ENCODE measurements at places on chromosomes 13 and 19. TPM values are rescaled to one million over a fixed set of nuclear protein-coding genes. Genes with fewer than 3 reads are reported as not detected.

DNA sequence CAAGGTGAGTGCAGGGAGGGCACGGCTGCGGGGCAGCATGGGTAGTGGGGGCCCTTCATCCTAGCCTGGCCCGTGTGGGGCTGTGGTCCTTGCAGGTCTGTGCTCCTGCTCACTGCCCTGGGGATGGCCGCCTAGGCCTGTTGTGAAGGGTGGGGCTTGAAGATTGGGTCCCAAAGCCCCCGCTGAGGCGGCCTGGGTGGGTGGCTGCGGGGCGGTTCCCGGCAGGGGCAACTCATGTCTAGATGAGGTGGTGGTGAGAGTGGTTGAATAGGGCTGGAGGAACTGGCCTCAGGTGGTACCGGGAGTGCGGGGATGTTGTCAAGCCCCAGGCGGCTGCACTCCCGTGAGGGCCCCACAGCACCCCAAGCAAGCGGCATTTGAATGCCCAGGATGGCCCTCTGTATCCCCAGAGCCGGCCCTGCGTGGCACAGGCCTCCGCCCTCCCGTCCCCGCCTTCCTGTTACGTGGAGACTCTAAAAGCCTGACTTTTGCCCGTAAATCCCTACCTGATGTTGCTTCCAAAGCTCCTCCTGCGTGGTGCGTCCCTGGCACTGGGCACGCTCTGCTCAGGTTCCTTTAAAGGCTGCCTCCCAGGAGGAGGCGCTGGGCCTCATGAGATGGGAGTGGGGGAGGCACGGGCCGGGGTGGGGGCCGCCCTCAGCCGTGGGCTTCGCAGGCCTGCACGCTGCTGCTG, 15.0 kb downstream of the SPPL2B start:
- no peak for ATAC-seq

- ATAC-seq: peak; percentile 48
Measured at GRCh38 chr19:29858000-29858596, 46.3 kb downstream of the CCNE1 start.

GRCh38 chr13:43816401-43816889, 29.7 kb upstream of the ENOX1 start:
- no peak for ATAC-seq

DNA sequence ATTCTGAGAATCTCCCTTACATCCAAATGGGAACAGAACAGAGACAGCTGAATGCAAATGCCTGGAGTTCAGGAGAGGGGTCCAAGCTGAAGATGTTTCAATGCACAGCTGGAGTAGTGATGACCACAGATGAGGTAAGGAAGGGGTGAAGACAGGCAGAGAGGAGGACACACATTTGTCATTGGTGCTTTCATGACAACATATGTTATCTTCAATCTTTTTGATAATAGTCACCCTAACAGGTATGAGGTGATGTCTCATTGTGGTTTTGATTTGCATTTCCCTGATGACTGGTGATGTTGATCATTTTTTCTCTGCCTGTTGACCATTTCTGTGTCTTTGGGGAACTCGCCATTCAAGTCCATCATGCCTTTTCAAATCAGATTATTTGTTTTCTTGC, 19.2 kb downstream of the SIGLEC7 start:
- ATAC-seq: no peak

- ATAC-seq: no peak
Measured at GRCh38 chr13:37118016-37118415, 12.6 kb upstream of the CSNK1A1L start.

- ATAC-seq: no peak
Measured at GRCh38 chr13:59801107-59801880, 362.4 kb downstream of the DIAPH3 start.

DNA sequence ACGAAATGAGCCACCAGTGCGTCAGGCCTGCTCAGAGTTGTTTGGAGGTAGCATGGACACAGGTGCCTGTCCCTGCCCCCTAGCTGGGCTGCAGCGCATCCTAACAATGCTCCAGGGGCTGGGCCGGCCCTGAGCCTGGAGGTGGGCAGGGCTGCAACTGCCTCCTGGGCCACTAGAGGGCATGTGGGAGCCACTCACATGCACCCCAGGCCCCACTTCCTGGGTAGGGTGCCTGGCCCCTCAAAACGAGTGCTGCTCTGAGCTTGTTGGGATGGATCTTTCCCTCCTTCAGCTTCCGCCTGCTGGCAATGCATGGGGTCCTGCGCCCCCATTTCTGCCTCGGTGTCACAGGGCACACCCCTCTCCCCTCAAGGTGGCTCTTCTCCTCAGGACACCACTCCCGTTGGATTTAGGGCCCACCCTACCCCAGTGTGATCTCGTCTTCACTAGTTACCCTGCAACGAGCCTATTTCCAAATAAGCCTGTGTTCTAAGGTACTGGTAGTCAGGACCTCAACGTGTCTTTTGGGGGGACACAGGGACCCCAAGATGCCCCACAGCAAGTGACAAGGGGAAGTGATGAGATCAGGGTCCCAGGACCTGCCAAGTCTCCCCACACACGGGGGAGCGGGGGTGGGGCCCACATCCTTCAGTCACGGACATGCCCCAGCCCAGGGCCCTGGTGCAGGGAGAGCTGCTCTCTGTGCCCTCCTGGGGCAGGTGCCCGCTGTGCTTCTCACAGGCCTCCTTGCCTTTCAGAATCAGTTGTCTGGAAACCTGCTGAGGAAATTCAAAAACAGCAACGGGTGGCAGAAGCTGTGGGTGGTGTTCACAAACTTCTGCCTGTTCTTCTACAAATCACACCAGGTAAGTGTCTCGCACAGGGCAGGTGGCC, 131.3 kb downstream of the STK24 start:
- ATAC-seq: peak; percentile 87

DNA sequence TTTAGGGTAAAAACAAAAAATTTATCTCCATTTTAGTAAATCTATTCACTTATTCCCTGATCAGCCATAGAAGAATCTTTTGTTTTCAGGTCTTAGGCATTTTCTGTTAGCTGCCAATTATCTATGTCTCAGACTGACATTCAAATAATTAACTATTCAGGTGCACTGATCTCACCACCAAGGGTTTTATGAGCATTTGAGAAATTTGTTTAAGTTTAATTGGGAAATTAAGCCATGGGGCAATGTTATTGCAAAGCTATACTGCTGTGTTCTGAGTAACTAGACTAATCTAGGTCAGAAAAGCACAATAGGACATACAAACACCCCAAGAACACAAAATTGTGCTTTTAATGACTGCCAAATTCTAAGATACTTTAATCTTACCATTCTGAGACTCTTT, 210.7 kb upstream of the EDNRB start:
- no peak for ATAC-seq

DNA sequence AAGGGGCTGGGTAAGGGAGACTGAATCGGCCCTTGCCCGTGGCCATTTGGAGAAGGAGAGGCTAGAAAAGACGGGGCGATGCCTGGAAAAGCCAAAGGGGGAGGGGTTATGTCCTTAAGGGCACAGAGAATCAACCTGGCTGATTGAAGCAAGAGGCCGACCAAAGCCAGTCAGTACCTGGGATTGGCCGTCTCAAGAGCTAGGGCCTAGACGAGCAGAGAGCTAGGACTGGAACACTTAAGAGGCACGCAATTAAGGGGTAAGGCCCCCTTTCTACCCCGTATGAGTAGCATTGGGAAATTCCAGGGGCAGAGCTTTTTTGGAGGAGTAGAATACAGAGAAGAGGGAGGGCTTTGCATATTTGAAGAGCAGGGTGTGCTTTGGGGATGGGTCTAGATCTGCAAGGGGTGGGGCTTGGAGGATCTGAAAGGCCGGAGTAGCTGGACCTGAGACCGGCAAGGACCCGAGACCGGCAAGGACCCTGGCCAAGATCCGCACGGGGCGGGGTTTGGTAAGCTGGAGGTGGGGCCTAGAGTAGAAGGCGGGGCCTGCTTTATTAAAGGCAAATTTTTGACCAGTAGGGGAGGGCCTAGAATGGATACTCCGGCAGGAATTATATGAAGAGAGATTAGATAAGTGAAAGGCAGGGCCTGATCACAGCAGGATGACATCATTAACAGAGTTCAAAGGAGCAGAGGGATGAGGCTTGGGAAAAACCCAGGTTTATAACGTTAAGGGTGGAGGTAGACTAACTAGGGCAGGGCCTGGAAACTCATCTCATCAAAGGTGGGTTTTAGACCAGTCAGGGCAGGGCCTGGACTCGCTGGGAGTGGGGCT, 10.7 kb upstream of the CACNG6 start:
- ATAC-seq: peak; percentile 27

- ATAC-seq: no peak
Measured at GRCh38 chr13:105788530-105788929, 746.9 kb downstream of the EFNB2 start.

- no peak for ATAC-seq
Measured at GRCh38 chr13:28485551-28485950, 9.4 kb downstream of the FLT1 start.

DNA sequence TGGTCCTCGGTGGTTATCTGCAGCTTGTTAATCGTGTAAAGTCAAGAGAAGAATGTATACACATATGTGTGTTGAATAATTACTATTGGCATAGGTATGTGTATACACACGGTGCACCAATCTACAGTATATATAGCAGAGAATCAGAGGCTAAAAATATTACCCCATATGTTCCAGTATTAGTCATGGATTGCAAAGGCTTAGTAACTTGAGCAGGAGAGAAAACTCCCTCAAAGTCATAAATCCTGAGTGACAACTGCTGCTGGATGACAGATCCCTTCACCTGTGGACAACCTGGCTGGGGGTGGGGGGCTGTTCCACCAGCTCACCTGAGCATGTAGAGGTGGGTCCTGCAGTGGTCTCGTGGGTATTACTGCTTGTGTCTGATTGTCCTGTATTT, 185.0 kb downstream of the ZNF536 start:
- peak; percentile 67 for ATAC-seq

DNA sequence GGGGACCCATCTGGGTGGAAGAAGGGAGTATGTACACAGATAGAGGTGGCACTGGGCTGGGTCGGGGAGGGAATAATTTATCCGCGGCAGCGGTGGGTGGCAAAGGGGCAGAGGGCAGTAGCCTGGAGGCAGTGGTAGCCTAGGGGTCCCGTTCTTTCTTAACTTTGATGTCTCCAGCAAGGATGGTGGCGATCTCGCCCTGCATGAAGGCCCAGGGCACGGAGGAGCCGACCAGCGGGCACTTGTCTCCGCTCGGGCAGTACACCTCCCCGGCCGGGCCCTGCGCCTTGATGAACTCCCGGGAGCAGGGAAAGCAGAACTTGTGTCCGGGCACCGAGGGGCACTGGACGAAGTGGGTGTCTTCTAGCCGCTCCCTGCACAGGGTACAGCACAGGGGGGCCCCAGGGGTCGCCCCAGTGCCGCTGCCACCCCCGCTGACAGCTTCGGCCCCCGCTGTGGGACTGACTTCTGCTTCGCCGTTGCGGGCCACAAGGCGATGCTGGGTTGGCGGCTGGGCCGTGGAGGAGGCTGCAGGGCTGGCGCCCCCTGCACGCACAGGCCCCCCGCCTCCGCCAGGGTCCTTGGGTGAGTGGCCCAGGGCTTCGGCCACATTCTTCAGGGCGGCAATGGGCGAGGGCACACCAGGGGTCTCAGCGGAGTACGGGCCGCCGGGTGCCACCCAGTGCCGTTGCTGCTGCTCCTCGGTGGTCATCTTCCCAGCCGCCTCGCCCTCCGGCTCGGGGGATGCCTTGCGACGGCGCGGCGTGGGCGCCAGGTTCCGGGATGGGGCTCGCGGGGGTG, 1.9 kb downstream of the IRF2BP1 start:
- no peak for ATAC-seq

- no peak for ATAC-seq
Measured at GRCh38 chr13:97497400-97497799, 63.4 kb downstream of the RAP2A start.

DNA sequence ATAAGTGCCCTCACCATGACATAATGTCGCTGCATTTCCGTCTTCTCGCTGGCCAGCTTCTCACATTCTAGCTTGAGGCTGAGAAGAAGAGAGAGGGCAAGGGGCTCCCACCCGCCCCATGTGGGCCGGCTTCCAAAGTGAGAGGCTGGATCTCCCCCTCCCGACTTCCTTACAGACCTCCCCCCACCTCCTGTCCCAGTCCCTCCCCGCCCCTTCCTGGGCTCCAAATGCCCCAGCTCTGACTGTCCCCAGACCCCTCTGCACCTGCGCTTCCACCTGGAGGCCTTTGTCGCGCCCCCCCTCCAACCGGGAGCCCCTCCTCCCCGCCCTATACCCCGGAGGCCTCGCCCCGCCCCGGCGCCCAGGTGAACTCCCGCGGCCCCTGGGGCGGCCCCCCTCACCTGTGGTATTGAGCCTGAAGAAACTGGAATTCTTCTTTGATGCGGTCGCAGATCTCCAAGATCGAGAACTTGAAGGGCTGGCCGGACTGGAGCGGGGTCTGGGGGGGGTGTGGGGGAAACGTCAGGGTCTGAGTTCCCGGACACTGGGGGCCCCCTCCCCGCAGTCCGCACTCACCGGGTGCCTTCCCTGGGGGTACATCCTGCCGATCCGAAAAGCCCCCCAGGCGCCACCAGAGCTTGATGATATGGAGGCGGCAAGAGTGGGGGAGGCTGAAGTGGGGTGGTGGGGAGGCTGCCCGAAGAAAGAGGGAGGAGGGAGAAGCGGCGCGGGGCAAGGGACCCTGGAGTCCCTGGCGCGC, 595 bp downstream of the TLE2 start:
- no peak for ATAC-seq

- ATAC-seq: peak; percentile 42
Measured at GRCh38 chr13:54194233-54195024, 1165.8 kb downstream of the OLFM4 start.

DNA sequence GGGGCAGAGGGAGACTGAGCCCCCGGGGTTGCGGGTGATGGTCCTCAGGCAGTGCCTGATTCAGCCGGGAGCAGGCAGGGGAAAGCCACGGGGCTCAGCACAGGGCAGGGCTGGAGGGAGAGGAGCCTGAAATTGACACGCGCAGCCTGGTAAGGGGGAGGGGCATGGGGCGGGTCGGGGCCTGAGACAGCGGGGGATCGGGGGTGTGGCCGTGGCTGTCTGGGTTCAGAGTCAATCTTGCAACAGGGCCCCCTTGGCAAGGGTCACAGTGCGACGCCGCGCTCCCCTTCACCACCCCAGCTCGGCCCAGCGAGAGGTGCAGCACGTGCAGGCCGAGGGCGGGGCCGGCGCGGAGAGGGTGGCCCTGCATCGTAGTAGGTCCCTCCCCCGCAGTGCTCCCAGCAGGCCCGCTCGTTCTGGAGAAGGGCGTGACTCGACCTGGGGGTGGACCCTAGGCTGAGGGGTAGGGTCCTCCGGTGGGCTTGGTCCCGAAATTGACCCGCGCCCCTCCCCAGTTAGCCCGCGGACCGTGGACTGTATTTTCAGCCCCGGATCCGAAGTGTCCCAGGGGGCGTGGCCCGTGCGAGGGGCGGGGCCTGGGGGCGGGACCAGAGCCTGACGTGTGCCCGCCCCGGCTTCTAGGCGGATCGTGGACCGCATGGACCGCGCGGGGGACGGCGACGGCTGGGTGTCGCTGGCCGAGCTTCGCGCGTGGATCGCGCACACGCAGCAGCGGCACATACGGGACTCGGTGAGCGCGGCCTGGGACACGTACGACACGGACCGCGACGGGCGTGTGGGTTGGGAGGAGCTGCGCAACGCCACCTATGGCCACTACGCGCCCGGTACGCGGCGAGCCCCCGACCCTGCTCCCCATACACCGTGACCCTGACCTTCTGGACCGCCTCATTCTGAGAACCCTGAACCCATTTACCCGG, 6.0 kb downstream of the RCN3 start:
- ATAC-seq: peak; percentile 94

- ATAC-seq: no peak
Measured at GRCh38 chr13:90027409-90027808, 1320.1 kb upstream of the MIR17HG start.

GRCh38 chr19:4583961-4584669, 24.6 kb upstream of the SEMA6B start:
- ATAC-seq: peak; percentile 21

The FCAR gene
- total RNA-seq: 0.24 TPM

Measured in motor neuron (in vitro differentiated cells).